Small intestine (tissue), 16 donors: ENCODE measurements at places on chromosomes 5 and 9. TPM values are rescaled to one million over a fixed set of nuclear protein-coding genes. Genes with fewer than 3 reads are reported as not detected.

DNA sequence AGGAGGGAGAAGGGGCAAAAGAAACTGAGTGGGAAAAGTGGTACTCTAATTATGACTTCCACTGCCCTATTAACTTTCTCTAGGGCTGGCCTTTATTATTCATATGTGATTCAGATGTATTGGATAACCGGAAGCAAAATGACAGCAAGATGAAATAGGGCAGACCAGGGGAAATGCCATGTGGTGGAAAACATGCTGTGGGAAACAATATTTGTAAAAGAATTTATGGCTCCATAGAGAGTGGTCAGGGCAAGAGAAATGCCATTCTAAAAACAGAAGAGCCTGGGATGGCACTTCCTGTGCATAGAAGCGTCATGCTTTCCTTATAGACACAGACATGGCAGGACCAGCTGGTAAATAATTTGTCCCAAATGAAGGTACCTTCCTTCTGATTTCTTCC lies 67.7 kb downstream of the MEGF10 start:
- no peak overlapping the region for H3K4me3 ChIP-seq
- H3K27me3 ChIP-seq = no peaks in the 10 kb centered on the region
- no peak overlapping the region for H3K27ac ChIP-seq
- DNase-seq = no peak
- no peaks in the 10 kb centered on the region for H3K4me1 ChIP-seq

GRCh38 chr5:113343343-113343742 lies 91.4 kb downstream of the TSSK1B start:
- DNase-seq = no peak
- no peaks in the 10 kb centered on the region for H3K36me3 ChIP-seq
- H3K27ac ChIP-seq = no peak overlapping the region
- H3K27me3 ChIP-seq = no peaks in the 10 kb centered on the region
- H3K4me1 ChIP-seq = no peaks in the 10 kb centered on the region

DNA sequence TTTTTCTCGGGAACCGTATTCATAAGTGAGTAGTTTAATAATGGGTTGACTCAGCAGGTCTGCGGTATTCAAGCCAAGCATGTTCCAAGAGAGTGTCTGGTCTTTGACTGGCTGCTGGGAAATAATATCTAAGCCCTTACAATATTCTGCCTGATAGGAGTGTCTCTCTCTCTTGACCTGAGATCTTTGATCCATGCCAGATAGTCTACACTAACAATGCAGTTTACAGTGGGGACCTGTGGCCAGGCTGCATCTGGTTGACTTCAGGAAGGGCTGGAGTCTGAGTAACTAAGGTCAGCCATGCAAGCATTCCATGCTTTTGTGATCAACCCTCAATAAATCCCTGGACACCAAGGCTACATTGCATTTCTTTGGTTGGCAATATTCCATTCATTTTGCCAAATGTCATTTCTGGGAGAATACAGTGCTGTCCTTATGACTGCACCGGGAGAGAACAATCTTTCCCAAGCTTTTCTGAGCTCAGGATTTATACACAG lies 195.5 kb downstream of the SEMA5A start:
- peaks cover 3% of the 10 kb centered on the region for H3K36me3 ChIP-seq
- H3K4me1 ChIP-seq = peaks cover 3% of the 10 kb centered on the region
- no peak overlapping the region for H3K4me3 ChIP-seq
- H3K27me3 ChIP-seq = no peaks in the 10 kb centered on the region

DNA sequence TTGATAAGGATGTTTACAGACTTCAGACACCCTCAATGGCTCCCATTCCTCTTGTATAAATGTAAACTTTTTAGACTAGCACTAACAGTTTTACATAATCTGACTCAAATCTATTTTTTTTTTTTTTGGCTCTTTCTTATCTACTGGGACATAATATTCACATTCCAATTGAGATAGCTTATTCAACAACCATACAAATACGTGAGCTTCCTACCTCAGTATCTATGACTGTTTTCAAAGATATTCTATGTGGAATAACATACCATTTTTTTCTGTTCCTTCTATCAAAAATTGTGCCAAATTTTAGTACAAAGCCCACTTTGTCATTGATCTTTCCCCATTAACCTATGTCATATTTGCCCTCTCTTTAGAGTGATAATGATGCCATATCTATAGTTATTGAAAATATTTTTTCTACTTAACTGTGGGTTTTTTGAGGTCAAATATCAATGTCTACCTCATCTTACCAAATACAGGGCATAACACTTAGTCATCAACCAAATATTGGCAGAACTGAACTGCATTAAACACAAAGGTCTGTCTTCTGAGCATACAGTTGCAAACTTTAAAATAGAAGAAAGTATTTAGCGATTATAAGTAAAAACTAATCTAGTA lies 482.6 kb downstream of the PTPRD start:
- H3K27ac ChIP-seq = no peak overlapping the region
- no peaks in the 10 kb centered on the region for H3K4me1 ChIP-seq
- DNase-seq = no peak
- no peaks in the 10 kb centered on the region for H3K27me3 ChIP-seq
- H3K36me3 ChIP-seq = no peaks in the 10 kb centered on the region

DNA sequence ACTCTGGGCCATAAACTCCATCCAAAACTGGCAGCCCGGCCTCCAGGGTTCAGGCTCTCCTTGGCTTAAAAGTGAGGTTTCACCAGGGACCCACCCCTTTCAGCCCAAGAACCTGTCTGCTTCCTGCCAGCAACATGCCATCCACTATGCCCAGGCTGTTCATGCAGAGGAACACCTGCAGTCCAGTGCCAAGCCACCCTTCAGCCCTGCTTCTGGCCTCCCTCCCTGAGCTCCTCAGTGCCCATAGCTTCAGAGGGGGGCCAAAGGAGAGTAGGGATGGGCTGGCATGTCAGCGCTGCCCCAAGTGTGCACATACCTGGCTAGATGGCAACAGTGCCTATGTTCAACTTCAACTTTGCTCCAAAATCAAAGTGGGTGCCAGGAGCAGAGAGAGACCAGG lies 166.9 kb upstream of the MRPS30 start:
- no peak overlapping the region for H3K4me3 ChIP-seq
- H3K27ac ChIP-seq = no peak overlapping the region
- no peak for DNase-seq

Gene IDNK
- 41.3 TPM for polyA plus RNA-seq

DNA sequence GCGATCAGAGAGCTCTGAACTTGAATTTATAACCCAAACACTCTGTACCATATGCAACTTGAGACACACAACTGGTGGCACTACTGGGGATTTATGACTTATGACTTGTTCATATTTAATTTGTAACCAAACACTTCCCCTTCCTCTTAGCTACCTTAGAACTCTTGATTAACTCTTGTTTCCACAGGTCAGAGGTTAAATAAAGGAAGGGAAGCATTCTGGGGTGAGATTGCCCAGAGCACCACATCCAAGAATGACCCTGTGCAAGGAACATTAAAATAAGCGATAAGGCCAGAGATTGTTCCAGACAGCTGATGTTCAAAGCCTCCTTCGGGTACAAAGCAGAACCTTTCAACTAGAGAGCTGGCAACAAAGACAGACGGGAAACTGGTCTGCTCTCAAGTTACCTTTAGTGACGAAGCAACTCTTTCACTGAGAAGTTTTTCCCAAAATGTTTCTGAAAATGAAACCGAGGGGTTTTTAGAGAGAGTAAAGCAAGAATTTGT lies 242.6 kb downstream of the DENND1A start:
- peak; percentile 18 for DNase-seq
- H3K4me1 ChIP-seq = no peaks in the 10 kb centered on the region
- H3K27ac ChIP-seq = no peak overlapping the region
- no peaks in the 10 kb centered on the region for H3K36me3 ChIP-seq
- H3K4me3 ChIP-seq = no peak overlapping the region
- no peaks in the 10 kb centered on the region for H3K27me3 ChIP-seq

Gene BTNL3
- 162 TPM for polyA plus RNA-seq

Gene ARL14EPL
- polyA plus RNA-seq = not detected

DNA sequence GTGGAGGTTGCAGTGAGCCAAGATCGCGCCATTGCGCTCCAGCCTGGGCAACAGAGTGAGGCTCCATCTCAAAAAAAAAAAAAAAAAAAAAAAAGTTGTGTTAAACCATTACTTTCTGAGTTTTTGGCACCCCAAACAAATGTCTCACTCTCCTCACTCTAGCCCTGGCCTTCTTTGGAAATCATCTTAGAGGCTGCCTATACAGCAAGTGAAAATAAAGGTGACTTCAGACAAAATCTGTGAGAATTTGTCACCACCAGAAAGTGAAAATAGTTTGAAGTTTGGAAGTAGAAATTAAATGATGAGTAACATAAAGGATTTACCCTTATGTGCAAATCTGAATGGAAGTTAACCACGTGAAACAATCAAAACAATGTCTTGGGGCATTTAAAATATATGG lies 7.2 kb upstream of the ZNF131 start:
- H3K36me3 ChIP-seq = no peaks in the 10 kb centered on the region
- no peak overlapping the region for H3K4me3 ChIP-seq
- H3K4me1 ChIP-seq = no peaks in the 10 kb centered on the region
- DNase-seq = no peak

DNA sequence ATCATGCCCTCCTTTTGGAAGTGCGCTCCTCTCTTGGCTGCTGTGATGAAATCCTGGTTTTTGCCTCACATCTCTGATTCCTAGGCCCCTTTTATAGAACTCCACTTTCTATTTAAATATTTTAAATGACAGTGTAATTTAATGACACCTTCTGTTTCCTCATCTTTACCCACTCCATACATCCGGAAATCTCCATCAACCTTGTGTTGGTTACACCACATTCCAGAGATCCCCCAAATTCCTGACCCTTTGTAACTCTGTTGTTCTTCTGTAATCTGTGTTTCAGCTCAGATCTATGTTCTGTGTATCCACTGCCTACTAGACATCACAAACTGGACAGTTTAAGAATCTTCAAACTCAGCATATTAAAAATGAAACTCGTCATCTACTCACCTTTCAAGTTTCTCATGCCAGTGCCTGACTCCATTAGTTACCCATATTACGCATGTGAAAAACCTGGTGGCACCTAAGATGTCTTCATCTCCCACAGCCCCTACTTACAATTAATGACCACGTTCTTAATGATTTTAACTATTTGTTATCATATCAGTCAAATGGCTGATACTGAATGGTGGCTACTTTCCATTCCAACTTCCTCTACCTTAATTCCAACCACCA lies 25.1 kb downstream of the PARP8 start:
- no peaks in the 10 kb centered on the region for H3K27me3 ChIP-seq
- no peak overlapping the region for H3K27ac ChIP-seq
- H3K36me3 ChIP-seq = no peaks in the 10 kb centered on the region
- H3K4me3 ChIP-seq = no peak overlapping the region

DNA sequence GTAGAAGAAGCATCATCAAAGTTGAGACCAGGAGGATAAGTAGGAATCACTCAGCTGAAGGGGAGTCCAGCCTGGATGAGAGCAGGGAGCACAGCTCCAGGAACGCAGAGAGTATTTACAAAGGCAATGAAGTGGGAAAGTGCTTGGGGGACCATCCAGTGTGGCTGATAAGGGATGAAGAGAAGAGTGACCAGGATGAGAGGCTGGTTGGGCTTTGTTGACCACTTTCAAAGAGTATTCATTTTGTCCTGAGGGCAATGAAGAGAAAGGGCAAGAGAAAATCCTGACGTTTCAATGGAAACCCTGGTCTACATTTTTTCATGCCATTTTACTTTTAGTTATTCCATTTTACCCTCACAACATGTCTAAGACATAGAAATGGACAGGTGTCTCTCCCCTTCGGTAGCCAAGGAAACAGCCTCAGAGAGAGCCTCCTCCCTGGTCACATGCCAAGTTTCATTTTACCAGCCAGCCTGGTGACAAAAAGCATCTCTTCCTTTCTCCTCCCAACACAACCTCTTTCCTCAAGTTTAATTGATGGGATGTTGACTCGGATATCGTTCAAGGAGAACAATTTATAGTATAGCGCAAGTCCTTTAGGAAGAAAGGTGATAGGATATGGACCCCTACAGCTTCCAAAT lies 492.7 kb upstream of the CLINT1 start:
- no peak for DNase-seq
- H3K27me3 ChIP-seq = no peaks in the 10 kb centered on the region
- H3K36me3 ChIP-seq = no peaks in the 10 kb centered on the region
- H3K27ac ChIP-seq = no peak overlapping the region
- no peaks in the 10 kb centered on the region for H3K4me1 ChIP-seq

DNA sequence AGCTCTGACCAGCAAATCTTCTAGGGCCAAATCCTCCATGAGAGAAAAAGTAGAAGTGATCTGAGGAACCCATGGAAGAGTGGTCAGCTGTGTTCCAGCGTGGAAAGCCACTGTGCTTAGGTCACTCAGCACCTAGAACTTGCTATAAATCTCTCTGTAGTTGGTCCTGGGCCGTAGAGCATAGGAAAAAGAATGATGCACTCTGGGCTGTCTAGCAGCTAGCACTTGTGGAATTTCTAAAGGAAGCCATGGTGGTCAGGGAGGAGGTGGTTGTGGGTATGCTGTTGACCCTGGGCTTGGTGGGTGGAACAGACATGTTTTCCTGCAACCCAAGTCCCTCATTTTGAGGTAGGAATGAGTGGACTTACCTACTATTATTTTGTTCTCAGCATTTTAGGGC lies 48.1 kb downstream of the GGTA1 start:
- H3K36me3 ChIP-seq = no peaks in the 10 kb centered on the region
- H3K27me3 ChIP-seq = no peaks in the 10 kb centered on the region
- no peak for DNase-seq

- no peak overlapping the region for H3K27ac ChIP-seq
- no peaks in the 10 kb centered on the region for H3K4me1 ChIP-seq
- H3K36me3 ChIP-seq = no peaks in the 10 kb centered on the region
- no peak overlapping the region for H3K4me3 ChIP-seq
- H3K27me3 ChIP-seq = no peaks in the 10 kb centered on the region
Measured at GRCh38 chr5:114839360-114839759, 330.3 kb downstream of the TRIM36 start.
